H9 (cell line): ENCODE measurements at places on chromosomes 13 and 19.
A peak's percentile ranks its signal among the peaks of the same experiment; 100 is the strongest.

DNA sequence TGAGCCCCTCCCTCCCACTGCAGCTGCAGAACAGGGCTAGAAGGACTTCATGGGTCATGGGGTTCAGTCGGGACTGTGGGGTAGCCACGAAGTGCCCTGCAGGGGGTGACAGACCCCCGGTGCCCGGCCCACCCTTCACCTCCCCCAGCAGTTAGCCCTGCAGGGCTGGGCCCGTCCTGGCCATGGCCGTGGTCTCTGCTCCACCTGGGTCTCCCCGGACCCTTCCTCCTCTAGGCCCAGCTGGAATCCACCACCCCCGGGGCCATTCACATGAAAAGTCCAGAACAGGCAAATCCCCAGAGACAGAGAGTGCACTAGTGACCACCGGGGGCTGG is 17.3 kb downstream of the MKNK2 start:
- DNase-seq, result peak; percentile 28

GRCh38 chr19:32309711-32310390 is 35.6 kb upstream of the ZNF507 start:
- DNase-seq, result no peak

DNA sequence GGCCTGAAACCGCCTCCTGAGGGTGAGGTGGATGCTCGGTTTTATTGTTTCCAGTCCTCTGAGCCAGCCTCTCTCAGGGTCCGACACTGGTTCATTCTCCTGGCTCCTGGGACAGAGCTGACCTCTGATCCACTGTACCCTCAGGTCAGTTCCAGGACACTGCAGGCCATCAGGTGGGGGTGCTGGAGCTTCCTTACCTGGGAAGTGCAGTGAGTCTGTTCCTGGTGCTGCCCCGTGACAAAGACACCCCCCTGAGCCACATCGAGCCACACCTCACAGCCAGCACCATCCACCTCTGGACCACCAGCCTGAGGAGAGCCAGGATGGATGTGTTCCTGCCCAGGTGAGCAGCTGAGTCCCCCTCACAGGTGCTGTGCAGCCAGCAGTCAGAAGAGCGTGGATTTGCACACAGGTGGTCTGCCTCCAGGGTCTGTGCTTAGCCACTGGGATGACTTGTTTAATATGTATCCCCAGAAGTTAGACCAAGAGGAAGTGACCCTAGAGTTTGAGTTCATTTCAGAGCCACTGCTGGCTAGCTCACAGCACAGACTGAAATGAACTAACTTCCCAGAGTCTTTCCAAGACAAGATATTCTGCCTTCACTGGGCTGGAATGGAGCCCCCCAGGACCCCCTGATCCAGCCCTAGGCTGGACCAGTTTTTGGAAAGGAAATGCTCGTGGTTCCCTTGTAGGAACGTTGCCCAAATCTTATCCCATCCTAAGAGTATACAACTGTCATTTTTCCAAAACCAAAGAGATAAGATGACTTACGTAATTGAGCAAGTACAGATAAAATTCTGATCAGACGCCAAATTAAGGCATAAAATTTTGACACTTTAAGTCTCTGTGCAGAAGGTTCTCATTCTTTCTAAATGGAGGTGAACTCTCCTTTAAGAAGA is 8.8 kb downstream of the SERPINE3 start:
- no peak for DNase-seq

GRCh38 chr13:101384929-101385328 is 31.4 kb downstream of the NALCN start:
- DNase-seq, result no peak

- no peak for DNase-seq
Observed at GRCh38 chr19:5138606-5139582, 170.0 kb downstream of the KDM4B start.

DNA sequence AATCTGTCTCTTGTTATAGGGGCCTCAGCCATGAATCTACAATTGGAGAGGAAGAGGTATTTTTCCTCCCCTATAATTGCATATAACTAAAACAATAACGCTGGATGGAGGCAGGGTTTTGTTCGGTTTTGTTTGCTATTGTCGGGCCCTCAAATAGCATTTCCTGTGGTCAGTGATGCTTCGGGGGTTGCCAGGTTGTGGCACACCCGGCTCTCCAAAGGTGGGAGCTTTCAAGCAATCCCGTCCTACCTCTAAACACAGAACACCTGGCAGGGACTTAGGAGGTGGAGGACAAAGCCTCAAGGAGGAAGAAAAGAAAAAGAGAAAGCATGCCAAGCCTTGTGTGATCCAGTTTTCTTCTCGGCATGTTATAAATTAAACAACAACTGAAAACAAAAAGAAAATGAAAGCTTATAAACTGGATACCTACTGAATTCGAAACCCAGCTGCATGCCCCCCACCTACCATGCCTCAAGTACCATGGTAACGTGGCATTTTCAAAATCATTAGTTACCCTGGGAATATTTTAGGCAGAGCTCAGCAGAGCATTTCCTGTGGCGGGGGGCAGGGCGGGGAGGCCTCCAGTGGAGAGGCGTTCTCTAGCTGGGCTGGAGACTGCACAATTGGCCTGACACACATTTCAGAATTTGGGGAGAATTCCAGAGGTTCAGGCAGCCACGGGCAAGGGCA is 213.8 kb downstream of the DCLK1 start:
- DNase-seq, result no peak

DNA sequence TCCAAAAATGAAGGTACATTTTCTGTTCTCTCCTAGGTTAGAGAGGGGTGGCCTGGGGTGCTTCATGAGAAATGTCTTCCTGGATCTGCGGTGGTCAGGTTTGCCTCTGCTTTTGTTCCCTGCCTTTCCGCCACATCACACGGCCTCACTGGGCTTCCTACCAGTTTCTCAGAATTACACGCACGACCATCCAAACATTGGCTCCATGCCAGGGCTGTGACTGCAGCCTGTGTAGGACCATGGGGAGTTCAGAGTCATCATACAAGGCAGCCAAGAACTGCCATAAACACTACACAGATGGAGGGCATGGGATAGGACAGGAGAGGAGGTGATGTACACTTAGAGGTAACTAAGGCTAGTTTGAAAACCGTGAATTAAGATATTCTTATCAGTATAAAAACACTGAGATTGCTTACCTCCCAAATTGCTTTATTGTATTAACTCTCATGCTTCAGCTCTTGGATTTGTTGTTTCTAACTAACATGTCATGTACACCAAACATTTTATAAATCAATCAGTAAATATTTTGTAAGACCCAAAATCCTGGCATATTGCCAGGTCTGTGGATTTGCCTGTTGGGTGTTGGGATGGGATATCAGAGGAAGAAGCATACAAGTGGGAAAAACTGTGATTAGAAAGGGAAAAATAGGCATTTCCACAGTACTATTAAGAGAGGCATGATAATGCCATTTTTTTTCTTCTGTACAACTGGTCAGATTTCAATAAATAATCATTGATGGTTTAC is 45.2 kb downstream of the CDADC1 start:
- DNase-seq, result no peak

GRCh38 chr19:4431808-4432674 is 25.6 kb downstream of the UBXN6 start:
- no peak for DNase-seq

- no peak for DNase-seq
Observed at GRCh38 chr13:85665286-85665685, 133.9 kb downstream of the SLITRK6 start.

- DNase-seq, result peak; percentile 51
Observed at GRCh38 chr19:3478409-3479176, 1.7 kb downstream of the SMIM24 start.

DNA sequence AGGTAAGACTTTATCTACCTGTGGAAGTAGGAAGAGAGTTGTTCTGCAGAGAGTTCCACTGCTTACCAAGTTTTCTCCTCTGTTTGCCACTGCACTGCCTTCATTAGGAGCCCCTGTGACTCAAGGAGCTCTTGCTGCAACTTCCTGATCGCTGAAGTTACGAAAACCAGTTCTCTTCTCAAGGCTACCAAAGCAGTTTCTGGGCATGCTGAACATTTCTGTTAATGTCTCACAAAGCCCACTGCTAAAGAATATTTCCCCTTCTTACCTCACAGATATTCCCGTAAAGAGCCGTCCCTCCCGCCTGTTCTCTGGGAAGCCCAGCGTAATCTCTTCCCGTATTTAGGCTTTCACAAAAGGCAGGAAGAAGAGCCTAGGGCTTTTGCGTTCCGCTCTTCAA is 82.6 kb upstream of the OXGR1 start:
- DNase-seq, result no peak

DNA sequence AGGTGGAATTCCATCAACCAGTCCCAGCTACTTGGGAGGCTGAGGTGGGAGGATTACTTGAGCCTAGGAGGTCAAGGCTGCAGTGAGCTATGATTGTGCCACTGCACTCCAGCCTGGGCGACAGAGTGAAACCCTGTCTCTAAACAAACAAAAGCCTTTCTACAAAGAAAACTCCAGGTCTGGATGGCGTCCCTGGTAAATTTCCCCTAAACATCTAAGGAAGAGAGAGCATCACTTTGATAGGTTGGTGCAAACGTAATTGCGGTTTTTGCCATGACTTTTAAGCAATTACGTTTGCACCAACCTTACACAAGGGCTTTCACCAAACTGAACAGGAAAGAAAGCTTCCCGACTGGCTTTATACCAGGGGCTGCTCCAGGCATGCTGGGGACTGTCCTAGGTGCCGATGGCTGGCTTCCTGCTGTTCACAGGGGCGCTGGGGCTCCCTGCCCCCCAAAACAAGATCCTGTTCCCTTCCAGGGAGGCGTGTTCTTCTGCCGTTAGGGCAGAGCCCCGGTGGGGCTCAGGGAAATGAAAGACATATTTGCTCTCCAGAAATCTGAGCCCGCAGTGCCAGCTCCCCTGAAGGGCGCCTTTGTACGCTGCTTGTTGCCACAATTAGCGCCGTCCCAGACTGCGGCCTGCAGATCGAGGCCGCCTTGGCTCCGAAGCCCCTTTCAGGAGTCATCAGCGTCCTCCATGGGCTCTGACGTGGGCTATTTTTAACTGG is 38.7 kb upstream of the KLF2 start:
- DNase-seq, result no peak

GRCh38 chr13:109577191-109577700 is 209.1 kb downstream of the IRS2 start:
- DNase-seq, result no peak

- no peak for DNase-seq
Observed at GRCh38 chr19:38420935-38421334, 5.1 kb downstream of the RASGRP4 start.
